Ascending aorta (tissue), 2 donors: ENCODE measurements at places on chromosomes 1 and 21. TPM values are rescaled to one million over a fixed set of nuclear protein-coding genes. Genes with fewer than 3 reads are reported as not detected.

S100A11 gene
- 442 TPM for total RNA-seq

FNDC10 gene
- 1.8 TPM for total RNA-seq

SPRR1A gene
- total RNA-seq, result not detected

TPTE gene
- not detected for total RNA-seq

DNA sequence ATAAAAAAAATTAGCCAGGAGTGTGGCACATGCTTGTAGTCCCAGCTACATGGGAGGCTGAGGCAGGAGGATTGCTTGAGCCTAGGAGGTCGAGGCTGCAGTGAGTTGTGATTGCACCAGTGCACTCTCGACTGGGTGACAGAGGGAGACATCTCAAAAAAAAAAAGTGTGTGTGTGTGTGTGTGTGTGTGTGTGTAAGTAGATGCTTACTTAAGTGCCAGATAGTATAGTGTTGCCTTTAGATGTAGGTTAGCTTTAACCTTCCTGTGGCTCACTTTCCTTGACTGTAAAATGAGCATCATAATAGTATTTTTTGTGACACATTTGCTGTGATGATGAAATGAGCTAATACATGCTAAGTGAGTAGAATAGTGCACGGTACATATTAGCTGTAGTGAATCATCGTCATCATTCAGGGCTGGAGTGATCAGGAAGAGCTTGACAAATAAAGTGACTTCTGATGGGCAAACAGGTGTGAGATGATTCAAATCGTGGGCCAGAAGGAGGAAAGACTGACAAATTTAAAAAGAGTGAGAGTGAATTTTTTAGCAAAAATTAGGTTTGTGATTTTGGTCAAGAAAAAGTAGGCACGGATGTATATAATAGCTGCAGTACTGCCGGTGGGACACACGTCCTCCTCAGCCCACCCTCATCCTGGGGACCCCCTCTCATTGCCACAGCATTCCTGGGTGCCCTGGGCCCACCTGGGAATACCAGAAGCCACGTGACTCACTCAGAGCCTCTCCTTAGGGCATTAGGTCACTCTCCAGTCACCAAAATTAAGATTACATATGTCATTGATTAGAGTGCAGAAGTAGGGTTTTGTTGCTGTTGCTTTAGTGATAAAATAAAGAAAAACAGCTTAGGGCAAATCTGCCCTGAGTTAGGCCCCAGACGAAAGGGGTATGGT, 33.9 kb downstream of the EIF2D start:
- no peak for DNase-seq

- no peak for DNase-seq
Observed at GRCh38 chr1:162028726-162029125, 5.1 kb upstream of the OLFML2B start.

GRCh38 chr21:34908419-34909055, 140.6 kb downstream of the RUNX1 start:
- DNase-seq, result no peak
